ENCODE measurements at places on chromosomes 13 and 19.

GRCh38 chr19:32289566-32290210, 55.7 kb upstream of the ZNF507 start:
- DNase-seq, result no peak

DNA sequence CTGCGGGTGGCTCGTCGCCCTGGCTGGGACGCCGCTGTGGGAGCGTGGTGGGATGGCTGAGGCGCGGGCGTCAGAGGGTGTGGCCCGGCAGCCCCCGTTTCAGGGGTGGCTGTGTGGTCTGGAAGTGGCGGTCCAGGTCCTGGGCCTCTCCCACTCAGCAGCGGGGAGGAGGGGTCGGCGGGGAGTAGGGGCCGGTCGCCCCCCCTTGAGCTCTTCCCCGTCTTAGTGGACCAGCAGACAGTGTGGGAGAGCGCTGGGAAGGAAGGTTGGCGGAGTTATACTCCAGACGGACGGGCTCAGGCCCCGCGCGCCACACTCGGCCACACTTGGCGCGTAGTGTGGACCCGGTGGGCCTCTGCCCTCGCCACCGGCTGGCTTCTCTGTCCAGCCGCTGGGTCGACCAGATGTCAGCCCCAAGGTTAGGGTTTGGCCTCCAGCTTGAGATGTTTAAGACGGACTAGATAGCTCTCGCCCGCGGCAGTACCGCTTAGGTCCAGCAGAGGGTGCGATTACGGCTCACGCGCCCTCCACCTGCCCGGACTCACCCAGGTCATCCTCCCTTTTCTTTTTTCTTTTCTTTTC, 21.7 kb upstream of the ZNF429 start:
- peak; percentile 70 for DNase-seq

- DNase-seq, result no peak
Observed at GRCh38 chr13:50757008-50757407, 86.5 kb downstream of the DLEU7 start.

DNA sequence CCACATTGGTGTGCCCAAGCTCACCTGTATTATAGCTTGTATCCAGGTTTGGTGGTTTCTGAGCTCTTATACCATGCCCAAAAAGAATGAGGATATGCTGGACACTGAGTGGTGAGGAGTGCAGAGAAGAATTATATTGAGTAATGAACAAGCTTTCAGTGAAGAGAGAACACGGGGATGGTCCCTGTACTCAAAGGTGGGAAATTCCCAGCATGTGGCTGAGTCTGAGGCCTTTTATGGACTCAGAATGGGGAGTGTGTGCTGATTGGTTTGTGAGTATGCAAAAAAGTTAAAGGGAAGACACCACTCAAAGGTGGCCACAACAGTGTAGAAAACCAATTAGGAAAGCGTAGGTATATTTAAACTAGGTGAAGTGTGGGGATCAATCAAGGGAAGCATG, 191.2 kb upstream of the SLITRK6 start:
- no peak for DNase-seq

DNA sequence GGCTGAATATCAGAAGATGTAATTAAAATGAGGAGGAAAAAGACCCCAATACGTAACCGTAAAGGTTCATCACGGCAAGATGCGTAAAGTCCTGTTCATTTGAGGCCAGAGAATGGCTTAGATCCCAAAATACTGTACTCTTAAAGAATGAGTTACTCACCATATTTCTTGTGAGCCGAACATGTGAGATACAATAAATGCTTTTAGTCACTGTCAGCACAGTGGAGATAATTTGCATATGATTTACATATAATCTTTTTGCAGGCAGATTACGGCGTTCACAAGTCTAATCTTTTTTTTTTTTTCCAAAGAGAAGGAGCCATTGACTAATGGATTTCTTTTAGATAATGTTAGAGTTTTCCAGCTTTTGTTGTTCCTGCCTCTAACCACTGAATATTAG, 28.4 kb downstream of the AMER2 start:
- DNase-seq, result no peak

DNA sequence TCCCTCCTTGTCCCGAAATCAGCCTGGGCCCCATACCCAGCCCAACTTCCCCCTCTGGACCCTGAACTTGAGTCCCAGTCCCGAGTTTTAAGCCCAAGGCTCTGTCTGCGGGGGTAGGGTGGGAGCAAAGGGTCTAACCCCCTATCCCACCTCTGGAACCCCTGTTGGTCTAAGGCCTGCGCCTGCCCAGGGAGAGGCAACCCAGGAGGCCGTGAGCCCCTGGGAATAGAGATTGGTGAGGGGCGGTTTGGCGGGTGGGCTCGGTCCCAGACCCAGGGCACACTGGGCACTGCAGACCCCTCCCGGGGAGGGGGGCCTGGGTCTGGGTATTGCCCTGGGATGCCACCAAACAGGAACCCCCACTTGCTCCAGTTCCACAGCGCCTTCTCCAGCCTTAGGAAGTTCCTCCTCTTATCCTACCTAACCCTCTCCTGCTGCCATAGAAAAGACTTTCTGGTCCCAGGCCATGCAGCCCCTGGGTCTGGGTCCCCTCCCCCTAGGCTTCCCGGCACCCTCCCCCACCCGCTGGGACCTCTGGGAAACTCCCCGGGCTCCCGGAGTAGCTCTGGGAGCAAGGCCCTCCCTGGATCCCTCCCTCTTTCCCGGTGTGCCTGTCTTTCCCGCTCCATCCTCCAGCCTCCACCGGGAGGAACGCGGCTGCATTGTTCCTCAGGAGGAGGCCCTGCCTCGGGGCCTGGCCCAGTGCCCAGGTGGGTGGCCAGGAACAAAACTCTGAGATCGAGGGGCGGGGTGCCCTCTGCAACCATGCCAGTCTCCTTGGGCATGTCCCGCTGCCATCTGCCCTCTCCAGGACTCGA, 33.6 kb upstream of the NANOS3 start:
- no peak for DNase-seq

DNA sequence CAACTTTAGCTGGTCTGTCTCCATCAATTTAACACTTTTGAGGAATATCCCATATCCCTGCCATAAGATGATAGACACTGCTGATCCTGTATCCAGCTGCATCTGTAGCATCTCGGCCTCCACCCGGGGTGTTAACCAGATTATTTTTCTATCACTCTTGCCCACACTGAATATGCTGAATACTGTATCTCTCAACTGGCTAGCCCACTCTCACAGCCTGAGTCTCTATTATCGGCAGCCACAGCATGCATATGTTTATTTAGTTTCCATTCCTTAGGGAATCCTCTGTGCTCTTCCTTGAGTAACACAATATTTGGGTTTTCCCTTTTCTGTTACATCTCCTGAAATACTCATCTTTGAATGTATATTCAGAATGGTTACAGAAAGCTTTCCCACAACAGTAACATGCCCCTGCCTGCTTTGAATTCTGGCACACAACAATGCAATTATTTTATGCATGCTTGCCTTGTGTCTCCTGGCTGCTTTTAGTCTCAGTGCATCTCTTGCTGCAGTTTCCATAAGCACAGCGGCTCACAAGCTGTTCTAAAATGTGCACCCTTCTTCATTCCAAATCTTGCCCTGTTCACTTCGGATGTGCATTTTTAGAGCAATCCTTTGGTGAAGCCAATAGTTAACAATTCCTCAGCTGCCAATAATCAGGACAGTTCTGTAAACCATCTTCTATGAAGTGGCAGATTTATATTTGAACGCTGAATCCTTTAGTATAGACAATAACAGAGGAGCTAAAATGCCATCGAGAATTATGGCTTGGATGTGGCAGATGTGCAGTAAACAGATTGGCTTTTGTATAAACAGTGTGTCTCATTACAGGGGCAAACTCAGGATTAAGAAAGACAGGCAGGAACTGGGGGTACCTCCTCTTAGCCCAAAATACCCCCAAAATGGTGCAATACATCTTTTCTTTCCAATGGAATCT, 261.9 kb upstream of the SOX21 start:
- no peak for DNase-seq

DNA sequence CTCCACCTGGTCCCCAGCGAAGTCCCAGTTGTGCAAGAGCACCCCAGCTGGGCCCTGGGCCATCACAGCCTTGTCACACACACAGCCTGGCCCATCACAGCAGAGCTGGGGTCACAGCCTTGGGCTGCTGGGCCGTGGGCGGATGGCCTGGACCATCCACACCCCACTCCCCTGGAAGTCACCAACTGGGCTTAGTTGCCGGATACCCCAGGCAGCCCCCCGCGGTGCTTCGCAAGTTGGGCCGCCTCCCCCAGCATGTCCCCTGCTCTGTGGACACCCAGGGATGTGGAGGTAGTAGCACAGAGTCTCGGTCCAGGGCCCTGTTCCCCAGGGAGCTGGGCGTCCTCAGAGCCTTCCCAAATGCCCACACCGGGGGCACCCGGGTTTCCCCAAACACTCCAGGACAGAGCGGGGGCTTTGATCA, 4.5 kb upstream of the ZNF554 start:
- no peak for DNase-seq

GRCh38 chr19:35352448-35353304, 5.0 kb downstream of the FFAR1 start:
- DNase-seq, result peak; percentile 75

- no peak for DNase-seq
Observed at GRCh38 chr13:98308086-98308911, 131.2 kb upstream of the RNF113B start.

- no peak for DNase-seq
Observed at GRCh38 chr13:45314822-45315221, 26.2 kb downstream of the TPT1 start.

- no peak for DNase-seq
Observed at GRCh38 chr13:100365680-100366079, 222.9 kb downstream of the GGACT start.

DNA sequence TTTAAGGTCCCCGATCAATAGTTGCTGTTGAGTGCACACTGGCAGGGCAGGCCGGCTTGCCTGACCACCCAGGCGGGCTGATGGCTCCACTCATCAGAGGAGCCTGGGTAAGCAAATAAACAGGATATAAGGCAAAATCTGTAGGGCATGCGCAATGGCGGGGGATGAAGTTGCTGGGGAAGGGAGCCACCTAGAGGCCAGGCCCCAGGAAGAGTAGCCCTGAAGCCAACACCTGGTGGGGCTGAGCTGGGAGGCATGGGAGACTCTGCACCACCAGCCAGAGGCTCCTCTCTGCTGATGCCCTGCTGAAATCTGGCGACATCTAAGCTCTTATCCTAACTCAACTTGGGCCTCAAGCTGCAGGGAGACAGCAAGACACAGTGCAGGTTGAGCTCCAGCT, 324.3 kb downstream of the ZNF536 start:
- no peak for DNase-seq

- no peak for DNase-seq
Observed at GRCh38 chr13:53129864-53130393, 101.3 kb downstream of the OLFM4 start.

GRCh38 chr13:24675806-24676570, 4.2 kb upstream of the ATP12A start:
- no peak for DNase-seq

- DNase-seq, result no peak
Observed at GRCh38 chr19:33988601-33989000, 183.7 kb upstream of the LSM14A start.

- DNase-seq, result peak; percentile 63
Observed at GRCh38 chr19:38666663-38667511, 19.4 kb downstream of the ACTN4 start.

DNA sequence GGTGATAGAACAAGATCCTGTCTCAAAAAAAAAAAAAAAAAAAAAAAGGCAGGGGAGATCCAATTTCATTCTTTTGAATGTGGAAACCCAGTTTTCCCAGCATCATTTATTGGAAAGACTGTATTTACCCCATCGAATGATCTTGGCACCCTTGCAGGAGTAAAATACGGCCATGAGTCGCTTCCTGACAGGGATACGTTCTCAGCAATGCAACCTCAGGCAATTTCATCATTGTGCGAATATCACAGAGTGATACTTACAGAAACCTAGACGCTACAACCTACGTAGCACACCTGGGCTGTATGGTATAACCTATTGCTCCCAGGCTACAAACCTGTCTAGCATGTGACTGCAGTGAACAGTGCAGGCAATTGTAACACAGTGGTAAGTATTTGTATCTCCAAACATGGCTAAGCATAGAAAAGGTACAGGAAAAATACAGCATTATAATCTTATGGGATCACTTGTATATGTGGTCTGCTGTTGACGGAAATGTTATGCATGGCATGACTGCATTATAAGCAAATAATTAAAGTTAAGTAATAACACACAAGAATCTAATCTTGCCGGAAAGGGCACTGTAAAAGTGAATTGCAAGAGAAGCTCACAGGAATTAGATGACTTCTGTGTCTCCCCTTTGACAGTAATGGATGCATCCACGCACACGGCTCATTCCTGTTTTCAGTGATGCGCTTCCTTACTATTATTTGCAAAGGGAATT, 24.1 kb downstream of the RFX2 start:
- no peak for DNase-seq

GRCh38 chr19:53898166-53898565, 10.9 kb upstream of the CACNG7 start:
- no peak for DNase-seq

DNA sequence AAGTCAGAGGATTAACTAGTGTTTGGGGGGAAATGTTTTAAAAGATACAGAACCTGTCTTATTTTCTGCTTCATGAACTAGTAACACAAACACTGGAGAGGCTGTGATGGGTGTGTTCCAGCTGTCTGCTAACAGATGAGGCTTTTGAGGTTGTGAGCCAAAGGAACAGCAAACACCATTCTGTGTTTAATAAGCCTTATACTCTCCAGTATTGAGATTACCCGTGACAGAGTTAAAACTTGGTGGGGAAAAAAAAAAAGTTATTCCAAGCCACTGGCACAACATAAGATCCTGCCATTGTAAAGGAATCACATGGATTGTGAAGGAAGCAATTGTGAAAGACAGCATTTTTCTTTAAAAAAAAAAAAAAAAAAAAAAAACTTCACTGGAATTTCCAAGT, 48.4 kb downstream of the KCTD12 start:
- DNase-seq, result no peak

GRCh38 chr13:35465371-35465770, 11.1 kb downstream of the MAB21L1 start:
- no peak for DNase-seq

GRCh38 chr13:45356966-45357672, 16.1 kb upstream of the TPT1 start:
- DNase-seq, result no peak

DNA sequence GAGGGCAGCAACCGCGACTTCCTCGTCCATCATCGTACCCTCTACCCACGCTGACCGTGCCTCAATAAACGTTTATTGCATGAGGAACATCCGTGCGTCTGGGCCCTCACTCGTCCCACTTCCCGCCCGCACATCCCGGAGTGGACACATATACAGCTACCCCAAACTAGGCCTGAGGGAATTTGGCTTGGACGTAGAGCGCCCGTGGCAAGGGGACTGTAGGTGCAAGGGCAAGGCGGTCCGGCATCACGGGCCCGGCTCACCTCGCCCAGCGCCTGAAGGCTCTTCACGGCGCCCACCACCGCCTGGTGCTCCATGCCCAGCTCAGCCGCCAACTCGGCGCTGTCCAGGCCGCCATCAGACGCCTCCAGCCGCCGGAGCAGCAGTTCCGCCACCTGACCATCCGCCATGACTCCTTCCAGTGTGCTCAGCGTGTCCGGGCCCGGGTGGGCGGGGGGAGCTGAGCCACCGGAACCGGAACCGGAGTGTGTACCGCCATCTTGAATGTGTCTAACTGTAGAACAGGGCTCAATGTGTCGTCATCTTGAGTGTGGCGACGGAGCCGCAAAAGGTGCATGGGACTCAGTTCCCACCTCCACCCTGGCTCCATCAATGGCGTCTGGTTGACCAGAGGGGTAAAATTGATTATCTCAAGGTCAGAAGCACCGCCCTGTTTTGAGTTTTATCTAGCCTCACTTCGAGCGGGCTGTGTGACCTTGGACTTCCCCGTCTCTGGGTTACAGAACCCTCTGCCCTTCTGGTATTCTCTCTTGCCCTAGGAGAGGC, at the start of gene FARSA:
Gene FARSA, minus strand, starts transcription at position 425 of the 786 bp plus-strand sequence. Its CDS starts 15 bp downstream, at position 410.
- peak; percentile 89 for DNase-seq

Measured in CD4-positive, alpha-beta T cell treated with Interleukin-15 for 4 hours (primary cell).